ENCODE measurements at places on chromosomes 11 and 22. TPM values are rescaled to one million over a fixed set of nuclear protein-coding genes. Genes with fewer than 3 reads are reported as not detected.

GRCh38 chr11:64838600-64839334 lies 5.7 kb downstream of the CDC42BPG start:
- DNase-seq, result no peak

GRCh38 chr11:44630511-44631210 lies 65.2 kb downstream of the CD82 start:
- peak; percentile 5 for DNase-seq

Gene DDTL
- total RNA-seq, result 1.5 TPM

DNA sequence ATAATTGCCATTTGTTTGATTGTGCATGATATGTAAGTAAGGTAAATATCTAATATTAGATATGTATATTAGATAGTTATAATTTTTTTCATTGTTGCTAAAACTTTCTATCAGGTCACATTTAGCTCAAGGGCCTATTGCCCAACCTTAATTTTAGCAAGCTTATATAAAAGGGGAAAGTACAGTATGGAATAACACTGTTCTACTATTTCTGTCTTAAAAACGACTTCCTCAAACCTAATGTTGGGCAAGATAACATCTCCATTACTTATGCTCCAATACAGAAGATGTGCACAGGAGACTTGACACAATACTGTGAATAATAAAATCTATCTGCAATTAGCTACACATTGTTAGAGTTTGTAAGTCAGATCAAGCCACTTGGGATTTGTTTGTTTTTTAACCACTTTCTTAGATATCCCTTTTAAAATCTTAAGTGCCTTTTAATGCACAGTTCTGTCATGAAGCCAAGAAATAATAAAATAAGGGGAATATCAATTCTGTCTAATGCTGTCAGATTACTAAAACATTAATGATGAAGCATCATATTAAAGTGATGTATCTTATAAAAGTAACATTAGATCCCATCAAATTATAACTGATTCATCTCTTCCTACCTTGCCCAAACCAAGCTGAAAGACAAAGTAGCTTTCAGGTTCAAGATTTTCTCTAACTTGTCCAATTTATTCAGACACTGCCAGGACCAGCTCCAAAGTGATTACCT lies 98.1 kb downstream of the SIK3 start:
- no peak for DNase-seq

DNA sequence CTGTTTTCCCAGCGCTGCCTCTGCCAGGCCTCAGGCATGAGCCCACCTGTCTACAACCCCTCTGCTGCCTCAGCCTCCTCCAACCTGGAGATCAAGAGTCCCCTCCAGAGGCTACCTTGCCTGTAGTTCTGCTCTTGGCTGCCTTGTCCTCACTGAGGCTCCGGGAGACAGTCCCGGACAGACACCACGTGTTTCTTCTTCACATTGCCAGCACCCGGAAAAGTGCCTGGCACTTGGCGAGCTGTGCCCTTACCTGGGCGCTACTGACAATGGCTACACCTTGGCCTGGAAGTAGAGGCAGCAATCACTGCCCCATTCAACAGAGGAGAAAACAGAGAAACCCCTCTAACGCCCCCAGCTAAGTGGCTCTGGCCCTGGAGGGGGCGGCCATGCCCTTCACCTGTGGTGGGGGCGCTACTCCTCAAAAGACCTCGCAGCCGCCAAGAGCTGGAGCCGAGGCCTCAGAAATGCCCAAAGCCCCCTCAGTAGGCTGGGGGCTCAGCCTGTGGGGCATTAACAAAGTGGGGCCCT lies 3.0 kb upstream of the NAP1L4 start:
- DNase-seq, result no peak

Gene OR2AG1
- not detected for total RNA-seq

DNA sequence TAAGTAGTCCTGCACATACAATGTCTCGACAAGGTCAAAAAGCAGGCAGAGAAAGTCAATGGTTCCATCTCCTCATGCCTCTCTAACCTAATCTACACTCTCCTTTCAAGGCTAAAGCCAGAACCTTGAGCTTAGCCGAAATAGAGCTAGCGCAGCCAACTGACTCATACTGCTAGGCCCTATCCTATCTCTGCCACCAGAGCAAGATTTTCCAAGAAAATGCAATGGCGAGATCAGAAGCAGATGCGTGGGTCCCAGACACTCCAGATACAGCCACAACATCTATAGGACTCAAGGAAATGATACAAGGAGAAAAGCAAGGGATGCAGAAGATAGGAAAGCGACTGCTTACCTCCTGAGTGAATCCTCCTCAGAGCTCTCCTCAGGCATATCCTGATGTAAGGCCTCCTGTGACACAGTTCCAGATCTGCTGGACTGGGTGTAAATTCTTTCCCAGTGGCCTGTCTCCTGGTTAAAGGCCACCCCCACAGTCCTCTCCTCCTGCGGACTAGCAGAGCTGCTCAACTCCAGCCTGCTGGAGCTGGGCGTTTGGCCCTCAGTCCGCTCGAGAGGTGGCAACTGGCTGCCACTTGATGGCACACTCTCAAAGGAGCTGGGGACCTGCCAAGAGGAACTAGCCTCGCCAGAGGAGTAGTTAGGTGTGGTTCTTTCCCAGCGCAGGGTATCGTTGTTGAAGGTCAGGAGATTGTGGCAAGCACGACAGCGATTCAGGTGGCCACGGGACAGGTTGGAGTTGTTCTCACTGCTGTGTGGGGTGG lies 52.0 kb downstream of the AMBRA1 start:
- peak; percentile 88 for DNase-seq

Gene MACROD1
- total RNA-seq, result 50.7 TPM

Gene SCUBE2
- total RNA-seq, result 4.6 TPM

- no peak for DNase-seq
These were observed 90.1 kb downstream of the PHF21B start for GRCh38 chr22:44919691-44920090.

- DNase-seq, result no peak
These were observed 5.2 kb upstream of the TBX10 start for GRCh38 chr11:67644472-67645418.

Gene MS4A14
- total RNA-seq, result 1.2 TPM

GRCh38 chr11:727281-727701 lies 20.0 kb upstream of the TALDO1 start:
- no peak for DNase-seq

DNA sequence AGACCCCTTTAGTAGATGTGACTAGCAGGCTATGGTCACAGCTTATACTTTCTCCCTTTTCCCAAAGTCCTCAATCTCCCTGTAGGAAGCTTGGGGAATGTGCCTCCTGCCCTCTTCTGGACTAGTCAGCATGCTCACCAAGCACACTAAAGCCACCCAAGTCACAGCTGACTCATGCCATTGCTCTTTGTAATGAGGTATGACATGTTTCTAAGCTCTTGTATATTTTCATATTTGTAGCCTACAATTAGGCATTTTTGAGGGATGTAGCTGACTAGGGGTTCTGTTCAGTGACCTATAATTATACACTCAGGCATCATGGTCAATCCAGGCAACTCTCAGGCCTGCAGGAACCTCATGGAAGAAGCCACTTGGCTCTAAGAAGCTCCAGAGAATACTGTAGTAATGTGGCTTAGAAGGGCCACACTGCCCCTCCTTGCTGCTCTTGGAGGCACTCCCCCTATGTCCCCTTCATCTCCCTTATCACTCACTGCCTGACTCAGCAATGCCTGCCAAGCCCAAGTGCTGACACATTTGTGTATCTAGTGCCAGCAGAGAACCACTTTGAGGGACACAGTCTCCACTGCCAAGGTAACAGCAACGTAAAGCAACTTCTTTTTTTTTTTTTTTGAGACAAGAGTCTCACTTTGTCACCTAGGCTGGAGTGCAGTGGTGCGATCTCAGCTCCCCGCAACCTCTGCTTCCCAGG lies 86.2 kb downstream of the RPL27A start:
- DNase-seq, result no peak

GRCh38 chr22:23516304-23516703 lies 63.8 kb downstream of the IGLL1 start:
- DNase-seq, result no peak

Gene KLHL35
- total RNA-seq, result not detected

Data from transverse colon (tissue), 4 donors.